Fibroblast of the aortic adventitia (primary cell): ENCODE measurements at places on chromosomes 3 and 15. TPM values are rescaled to one million over a fixed set of nuclear protein-coding genes. Genes with fewer than 3 reads are reported as not detected.

Gene SLC22A13
- 0.45 TPM in 1 of 2 replicates, not detected in the other for total RNA-seq

Gene HCLS1
- total RNA-seq = 2.7 and 7.5 TPM in 2 replicates

Gene MLF1
- 14.7 and 14.9 TPM in 2 replicates for total RNA-seq

Gene GRK7
- total RNA-seq = not detected in 2 replicates

Gene SELENOK
- 18.3 and 25.9 TPM in 2 replicates for total RNA-seq

Gene CHDH
- 1.3 and 7.9 TPM in 2 replicates for total RNA-seq

Gene CYP11A1
- total RNA-seq = 0.33 and 0.90 TPM in 2 replicates

Gene SERPINI2
- not detected in 2 replicates for total RNA-seq

Gene DUOXA2
- total RNA-seq = not detected in 2 replicates

Gene C3orf22
- total RNA-seq = not detected in 2 replicates

Gene PATL2
- total RNA-seq = 0.72 and 0.82 TPM in 2 replicates

Gene CDC25A
- total RNA-seq = 0.90 and 13.6 TPM in 2 replicates

- DNase-seq = peak; percentile 9
Observed at GRCh38 chr15:66025015-66025452, 155.7 kb downstream of the RAB11A start.

- DNase-seq = peak; percentile 68
Observed at GRCh38 chr3:113844622-113845222, 6.1 kb downstream of the GRAMD1C start.

DNA sequence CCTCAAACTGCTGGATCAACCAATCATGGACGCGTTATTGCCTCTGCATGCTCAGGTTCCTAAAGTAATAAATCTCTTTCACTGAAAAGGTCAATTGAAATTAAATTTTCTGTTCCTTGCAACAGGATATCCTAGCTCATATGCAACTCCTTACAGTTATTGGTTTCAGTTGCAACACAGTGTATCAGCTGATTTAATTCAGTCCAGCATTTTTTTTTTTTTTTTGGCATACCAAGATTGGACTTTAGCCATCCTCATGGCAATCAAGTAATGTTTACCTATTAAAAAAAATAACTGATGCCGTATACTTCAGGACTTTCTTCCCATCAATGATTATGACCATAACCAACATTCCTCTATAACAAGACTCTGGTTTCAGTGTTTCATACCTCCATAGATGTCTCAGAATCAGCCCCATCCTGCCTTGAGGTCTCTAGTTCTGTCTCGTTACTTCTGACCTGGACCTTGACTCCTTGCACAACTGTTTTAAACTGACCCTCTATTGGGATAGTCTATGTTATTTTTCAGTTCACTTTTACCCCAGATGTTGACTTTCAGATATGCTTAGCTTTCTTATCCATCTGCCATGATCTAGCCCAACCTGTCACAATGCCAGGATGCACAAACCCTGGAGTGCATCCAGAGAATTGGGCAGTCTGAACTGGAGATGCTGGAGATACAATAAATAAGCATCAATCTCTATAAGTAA is 265.0 kb upstream of the GADL1 start:
- peak; percentile 25 for DNase-seq

GRCh38 chr3:40994611-40995010 is 204.7 kb upstream of the CTNNB1 start:
- DNase-seq = no peak

GRCh38 chr15:100141311-100142001 is 200.3 kb downstream of the ADAMTS17 start:
- DNase-seq = peak; percentile 23

GRCh38 chr15:48324949-48325348 is 6.3 kb upstream of the DUT start:
- DNase-seq = no peak

DNA sequence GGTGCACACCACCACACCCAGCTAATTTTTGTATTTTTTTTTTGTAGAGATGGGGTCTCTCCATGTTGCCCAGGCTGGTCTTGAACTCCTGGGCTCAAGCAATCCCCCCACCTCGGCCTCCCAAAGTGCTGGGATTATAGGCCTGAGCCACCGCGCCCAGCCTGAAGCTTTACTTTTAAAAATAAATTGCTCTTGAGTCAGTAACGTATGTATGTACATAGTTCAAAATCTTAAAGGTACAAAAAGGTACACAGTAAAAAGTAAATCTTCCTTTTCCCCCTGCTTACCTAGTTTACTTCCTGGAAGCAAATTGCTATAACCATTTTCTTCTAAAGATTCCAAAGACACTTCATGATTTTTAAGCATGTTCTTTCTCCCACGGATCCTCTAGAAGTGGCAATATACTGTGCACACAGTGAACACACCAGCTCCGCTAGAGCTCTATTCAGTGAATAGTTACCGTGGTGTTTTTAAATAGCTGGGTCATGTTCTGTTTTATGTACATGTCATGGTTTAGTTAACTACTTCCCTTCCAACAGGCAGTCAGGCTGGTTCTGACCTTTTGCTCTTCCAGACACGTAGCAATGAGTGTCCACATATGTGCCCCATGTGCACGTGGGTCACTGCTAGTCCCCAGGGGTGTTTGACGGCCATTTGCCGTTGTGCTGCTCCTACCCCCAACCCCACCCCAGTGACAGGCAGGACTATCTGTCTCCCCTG is 82.1 kb downstream of the EEFSEC start:
- DNase-seq = no peak

GRCh38 chr3:45612138-45612537 is 17.6 kb downstream of the LIMD1 start:
- DNase-seq = no peak

- peak; percentile 29 for DNase-seq
Observed at GRCh38 chr3:114626751-114627150, 332.9 kb downstream of the TIGIT start.

- DNase-seq = no peak
Observed at GRCh38 chr3:64047787-64048186, 24.5 kb upstream of the PSMD6 start.

DNA sequence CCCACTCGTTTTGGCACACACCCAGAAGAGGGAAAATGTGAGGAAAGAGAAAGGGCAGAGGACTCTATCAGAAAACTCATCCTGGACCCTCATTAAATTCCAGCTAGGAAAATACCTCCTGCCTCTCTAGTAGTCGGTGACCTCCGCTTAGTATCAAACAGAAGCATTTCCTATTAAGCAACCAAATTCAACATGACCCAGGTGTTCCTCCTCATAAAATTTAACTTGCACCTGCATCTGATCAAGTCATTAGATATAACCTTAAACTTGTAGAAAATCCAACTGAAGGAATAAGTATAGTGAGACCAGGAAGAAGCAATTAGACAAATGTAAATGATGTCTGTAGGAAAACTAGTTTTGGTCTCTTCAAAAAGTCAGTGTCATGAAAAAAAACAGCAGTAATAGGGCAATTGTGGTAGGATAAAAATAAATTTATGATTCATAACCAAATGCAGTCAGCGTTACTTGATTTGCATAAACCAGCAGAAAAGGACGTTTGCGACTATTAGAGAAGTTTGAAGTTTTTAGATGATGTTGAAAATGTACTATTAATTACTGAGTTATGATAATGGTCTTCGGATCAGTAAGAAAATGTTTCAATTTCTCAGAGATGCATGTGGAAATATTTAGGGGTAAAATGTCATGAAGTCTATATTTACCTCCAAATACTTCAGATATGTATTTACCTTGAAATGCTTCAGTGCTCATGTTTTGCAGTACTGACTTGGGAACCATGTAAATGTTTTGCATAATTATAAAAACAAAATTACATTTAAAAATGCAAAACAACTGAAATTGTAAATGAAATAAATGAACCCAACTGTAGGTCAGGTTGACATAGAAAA is 44.6 kb downstream of the LDHAL6B start:
- no peak for DNase-seq

GRCh38 chr3:52983336-52983807 is 62.5 kb downstream of the SFMBT1 start:
- DNase-seq = no peak

- DNase-seq = no peak
Observed at GRCh38 chr15:26443321-26443720, 329.5 kb downstream of the GABRB3 start.

DNA sequence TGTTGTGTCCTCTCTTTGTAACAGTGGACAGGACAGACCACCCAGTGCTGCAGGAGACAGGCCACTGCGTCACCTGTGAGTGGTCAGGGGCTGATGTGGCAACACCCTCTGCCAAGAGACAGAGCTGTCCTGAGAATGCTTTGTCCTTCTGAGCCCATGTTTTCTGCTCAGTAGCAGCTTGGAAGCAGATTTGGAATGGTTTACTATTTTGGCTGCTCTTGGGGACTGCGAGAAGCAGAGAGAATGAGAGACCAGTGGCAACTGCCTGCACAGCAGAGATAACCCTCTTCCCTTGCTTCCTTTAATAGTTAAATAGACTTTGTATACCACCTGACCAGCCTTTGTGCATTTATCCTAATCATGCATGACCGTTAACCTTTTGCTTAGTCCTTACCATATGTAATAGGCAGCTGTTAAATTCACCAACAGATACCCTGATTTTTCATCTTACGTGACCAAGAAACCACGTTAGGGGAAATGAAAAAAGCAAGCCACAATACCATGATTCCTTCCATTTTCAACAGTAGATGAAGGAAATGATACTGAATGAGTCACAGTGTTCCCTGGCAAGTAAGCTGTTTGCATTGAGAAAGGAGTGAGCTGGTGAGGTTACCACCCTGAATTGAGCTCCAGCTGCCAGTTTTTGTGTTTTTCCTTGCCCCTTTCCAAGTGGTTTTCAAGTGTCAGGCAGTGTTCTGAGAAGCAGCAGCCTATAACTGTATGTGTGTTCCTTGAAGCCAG is 35.5 kb downstream of the B3GALNT1 start:
- DNase-seq = peak; percentile 83

GRCh38 chr3:171184372-171184771 is 157.9 kb upstream of the SLC2A2 start:
- DNase-seq = no peak

GRCh38 chr3:46692566-46692990 is 901 bp downstream of the ALS2CL start:
- no peak for DNase-seq

GRCh38 chr15:83110381-83110780 is 2.9 kb downstream of the TM6SF1 start:
- no peak for DNase-seq

DNA sequence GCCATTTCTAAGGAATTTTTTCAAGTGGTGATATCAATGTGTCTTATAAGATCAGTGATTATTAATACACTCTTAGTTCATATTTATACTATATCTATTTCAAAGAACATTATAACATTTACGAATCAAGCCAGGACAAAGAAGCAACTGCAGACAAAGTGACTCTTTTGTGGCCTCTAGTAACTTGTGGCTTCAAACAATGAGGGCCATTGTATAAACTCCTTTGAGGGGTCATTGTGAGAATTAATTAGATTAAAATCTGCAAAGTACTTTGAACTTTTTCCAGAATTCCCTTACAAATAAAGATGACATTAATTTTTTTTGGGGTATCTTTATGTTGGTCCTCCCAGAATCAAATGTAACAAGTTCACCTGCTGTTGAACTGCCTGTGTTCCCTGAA is 12.3 kb upstream of the SLC30A4 start:
- no peak for DNase-seq

GRCh38 chr15:25372298-25372697 is 66.5 kb downstream of the UBE3A start:
- peak; percentile 67 for DNase-seq

GRCh38 chr3:18223974-18224373 is 201.2 kb downstream of the SATB1 start:
- no peak for DNase-seq

DNA sequence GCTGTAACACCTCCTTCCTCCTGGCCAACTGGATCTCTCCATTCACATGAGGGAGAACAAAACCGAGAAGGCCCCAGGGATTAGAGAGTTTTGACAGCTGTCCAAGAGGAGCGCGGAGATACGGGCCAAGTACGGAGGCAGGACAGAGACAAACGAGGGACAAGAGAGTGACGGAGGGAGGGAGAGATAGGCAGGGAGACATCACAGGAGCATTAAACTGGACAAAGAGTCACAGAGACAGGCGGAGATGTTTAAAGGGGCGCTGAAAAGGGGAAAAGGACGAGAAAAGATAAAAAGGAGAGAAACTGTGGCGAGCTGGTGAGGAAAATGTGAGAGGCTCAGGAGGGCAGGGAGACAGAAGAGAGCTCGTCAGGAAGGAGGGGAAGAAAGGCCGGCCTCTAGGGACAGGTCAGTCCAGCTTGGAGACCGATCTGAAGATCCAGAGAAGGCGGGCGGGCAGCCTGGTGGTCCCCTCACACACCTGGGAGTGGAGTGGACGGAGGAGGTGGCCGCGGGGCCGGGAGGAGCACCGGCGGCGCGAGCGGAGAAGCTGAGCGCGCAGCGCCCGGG is 40.5 kb upstream of the ROPN1 start:
- peak; percentile 2 for DNase-seq

DNA sequence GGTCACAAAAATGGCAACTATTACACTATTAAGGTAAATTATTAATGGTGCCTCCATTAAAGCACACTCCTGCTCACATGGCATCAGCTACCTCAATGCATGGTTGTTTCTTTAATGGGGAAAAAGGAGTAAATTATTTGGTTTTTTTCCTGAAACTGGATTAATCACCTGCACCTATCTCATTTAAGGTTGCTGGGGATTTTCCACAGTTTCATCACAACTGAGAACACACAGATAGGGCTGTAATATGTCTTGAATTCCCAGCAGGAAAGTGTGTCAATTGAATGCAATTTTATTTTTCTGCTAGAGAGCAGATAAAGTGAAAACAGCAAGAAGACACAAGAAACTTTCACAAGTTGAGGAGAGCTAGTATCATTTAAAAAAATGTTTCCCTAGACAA is 36.4 kb downstream of the RFTN1 start:
- peak; percentile 56 for DNase-seq

DNA sequence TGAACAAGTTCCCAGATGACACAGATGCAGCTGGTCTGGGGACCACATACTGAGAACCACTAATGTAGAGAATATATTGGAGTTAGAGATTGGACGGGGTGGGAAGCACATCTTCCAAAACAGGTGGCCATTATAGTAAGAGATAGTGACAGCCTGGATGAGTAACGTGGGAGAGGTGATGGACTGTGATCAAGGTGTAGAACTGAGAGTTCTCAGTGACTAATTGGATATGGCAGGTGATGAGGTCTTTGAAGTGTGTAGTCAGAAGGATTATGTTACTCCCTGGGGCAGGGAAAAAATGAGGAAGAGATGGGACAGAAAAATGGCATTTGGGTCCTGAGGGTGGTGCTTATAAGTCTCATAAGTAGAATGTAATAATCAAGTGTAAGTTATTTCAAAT is 66.6 kb downstream of the KCNMB2 start:
- DNase-seq = no peak

DNA sequence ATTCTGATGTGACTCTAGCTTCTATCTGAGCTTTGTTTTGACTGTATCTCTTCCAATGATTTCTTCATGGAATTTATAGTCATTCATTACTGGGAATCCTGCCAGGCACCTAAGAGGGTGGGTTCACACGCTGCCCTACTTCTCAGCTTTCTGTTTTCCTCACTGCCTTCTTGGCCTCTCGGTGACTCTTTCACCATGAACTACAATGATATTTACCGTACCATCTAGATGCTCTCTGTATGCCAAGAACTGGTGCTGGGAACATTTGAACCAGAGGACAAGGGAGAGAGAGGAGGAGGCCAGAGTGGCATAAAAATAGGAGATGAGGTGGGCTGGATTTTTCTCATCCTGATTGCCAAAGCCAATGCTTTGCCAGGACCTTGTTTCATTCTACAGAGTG is 280.0 kb upstream of the P2RY1 start:
- peak; percentile 82 for DNase-seq
